ENCODE measurements at places on chromosomes 11 and 22. TPM values are rescaled to one million over a fixed set of nuclear protein-coding genes. Genes with fewer than 3 reads are reported as not detected.
A peak's percentile ranks its signal among the peaks of the same experiment; 100 is the strongest.

Gene MS4A12
- not detected for total RNA-seq

Gene NXPE2
- not detected for total RNA-seq

Gene FAM180B
- total RNA-seq: not detected

Gene CEP57
- total RNA-seq: 46.2 TPM

Gene HEPHL1
- total RNA-seq: not detected

Gene ST14
- total RNA-seq: 4.5 TPM

- H3K4me3 ChIP-seq: no peak overlapping the region
- no peaks in the 10 kb centered on the region for H3K4me1 ChIP-seq
- H3K27ac ChIP-seq: no peak overlapping the region
Measured at GRCh38 chr11:688681-689080, 6.3 kb downstream of the DEAF1 start.

GRCh38 chr11:15616130-15617105 lies 501.7 kb downstream of the INSC start:
- H3K4me3 ChIP-seq: no peak overlapping the region
- H3K27me3 ChIP-seq: no peaks in the 10 kb centered on the region
- no peaks in the 10 kb centered on the region for H3K36me3 ChIP-seq
- no peak for DNase-seq
- H3K4me1 ChIP-seq: no peaks in the 10 kb centered on the region
- no peak overlapping the region for H3K27ac ChIP-seq

GRCh38 chr11:33775467-33775807 lies 1.1 kb upstream of the FBXO3 start:
- DNase-seq: no peak
- peaks cover 25% of the 10 kb centered on the region for H3K4me1 ChIP-seq
- H3K27ac ChIP-seq: no peak overlapping the region
- H3K27me3 ChIP-seq: no peaks in the 10 kb centered on the region

DNA sequence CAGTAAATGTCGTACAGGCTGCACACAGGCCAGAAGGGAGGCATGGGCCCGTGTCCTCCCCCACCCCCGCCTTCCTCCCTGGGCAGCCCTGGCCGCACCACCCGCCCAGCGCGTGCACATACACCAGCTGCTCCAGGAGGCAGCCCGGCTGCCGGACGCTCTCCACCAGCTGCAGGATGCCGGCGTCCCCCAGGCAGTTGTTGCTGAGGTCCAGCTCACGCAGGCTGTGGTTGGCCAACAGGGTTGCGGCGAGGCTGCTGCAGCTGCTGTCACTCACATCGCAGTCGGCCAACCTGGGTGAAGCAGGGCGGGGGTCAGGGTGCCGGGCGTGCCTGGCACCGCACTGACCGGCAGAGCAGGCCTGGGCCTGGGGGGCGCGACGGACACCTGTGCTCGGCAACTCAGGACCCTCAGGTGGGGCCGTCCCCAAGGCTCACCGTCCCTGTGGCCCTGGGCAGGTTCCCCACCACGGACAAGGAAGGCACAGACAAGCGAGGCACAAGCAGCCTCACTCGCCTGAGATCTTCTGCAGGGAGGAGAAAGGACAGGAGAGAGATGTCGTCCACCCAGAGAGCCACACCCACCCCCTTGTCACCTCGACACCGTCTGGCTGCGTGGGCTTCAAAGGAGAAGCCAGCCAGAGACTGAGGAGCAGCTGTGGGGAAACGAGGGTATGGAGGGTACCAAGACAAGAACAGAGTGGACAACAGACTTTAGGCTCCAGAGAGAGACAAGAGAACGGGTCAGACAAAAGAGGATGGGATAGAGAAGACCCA lies 12.1 kb downstream of the RNH1 start:
- no peaks in the 10 kb centered on the region for H3K27me3 ChIP-seq
- no peak for DNase-seq
- no peaks in the 10 kb centered on the region for H3K4me1 ChIP-seq
- no peak overlapping the region for H3K4me3 ChIP-seq

DNA sequence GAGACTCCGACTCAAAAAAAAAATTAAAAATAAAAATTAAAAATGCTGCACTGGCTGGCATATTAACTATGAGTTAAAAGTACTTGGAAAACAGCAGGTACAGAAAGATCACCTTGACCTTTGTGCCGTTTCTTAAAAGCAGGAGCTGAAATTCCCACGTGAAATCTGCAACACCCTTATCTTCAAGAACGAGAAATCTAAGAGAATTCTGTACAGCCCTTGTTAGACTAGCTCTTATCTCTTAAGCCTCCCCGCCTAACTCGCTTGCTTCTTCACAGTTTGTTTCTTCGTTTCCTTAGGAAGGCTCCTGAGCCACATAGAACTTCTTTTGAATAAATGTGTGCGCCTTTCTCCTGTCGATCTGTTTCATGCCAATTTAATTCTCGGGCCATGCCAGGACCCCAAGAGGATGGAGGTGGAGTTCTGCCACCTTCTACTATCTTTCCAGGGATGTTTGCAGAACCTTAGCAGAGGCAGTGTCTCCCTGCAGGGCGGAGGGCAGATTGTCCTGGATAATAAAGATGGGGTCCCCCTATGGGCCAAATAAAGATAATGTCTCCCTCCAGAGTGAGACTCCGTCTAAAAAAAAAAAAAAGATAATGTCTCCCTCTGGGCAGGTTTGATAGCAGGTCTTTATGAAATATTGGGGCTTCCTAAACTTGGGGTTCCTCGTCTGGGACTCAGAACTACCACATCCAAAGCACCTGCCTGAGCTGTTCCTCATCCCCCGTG lies 27.4 kb upstream of the SYT8 start:
- H3K27me3 ChIP-seq: no peaks in the 10 kb centered on the region
- DNase-seq: no peak

DNA sequence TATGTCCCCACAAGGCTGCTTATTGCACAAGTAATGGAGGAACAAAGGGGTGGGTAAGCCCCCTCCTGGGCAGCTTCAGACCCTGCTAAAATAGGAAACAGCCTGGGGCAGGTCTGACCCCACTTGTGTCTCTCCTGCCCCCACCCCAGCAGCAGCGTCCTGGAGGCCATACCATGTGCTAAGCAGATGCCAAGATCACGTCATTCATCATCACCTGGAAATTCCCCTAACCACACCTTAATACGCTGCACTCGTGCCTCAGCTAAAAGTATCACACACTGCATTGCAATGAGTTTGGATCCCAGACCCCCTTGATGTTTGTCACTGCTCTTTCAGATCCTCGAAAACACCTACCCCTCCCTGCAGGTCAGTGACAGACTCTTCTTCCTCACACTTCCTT lies 27.8 kb upstream of the GGTLC2 start:
- DNase-seq: no peak
- no peak overlapping the region for H3K4me3 ChIP-seq
- H3K36me3 ChIP-seq: no peaks in the 10 kb centered on the region
- H3K27ac ChIP-seq: no peak overlapping the region

DNA sequence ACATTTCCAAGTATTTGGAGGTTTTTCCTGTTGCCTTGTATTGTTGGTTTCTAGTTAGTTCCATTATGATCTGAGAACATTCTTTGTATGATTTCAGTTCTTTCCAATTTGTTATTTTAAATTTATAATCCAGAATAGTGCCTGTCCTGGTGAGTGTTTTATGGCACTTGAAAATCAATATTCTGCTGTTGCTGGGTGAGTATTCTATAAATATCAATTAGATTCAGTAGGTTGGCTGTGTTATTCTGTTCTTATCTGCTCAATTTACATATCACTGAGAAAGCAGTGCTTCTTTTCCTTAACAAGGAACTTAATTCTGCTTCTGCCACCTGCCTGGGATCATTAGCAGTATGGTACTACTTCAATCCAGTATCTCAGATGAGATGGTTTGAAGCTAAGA lies 123.5 kb downstream of the SNX19 start:
- H3K36me3 ChIP-seq: no peaks in the 10 kb centered on the region
- no peak for DNase-seq
- no peaks in the 10 kb centered on the region for H3K27me3 ChIP-seq
- H3K4me3 ChIP-seq: no peak overlapping the region

DNA sequence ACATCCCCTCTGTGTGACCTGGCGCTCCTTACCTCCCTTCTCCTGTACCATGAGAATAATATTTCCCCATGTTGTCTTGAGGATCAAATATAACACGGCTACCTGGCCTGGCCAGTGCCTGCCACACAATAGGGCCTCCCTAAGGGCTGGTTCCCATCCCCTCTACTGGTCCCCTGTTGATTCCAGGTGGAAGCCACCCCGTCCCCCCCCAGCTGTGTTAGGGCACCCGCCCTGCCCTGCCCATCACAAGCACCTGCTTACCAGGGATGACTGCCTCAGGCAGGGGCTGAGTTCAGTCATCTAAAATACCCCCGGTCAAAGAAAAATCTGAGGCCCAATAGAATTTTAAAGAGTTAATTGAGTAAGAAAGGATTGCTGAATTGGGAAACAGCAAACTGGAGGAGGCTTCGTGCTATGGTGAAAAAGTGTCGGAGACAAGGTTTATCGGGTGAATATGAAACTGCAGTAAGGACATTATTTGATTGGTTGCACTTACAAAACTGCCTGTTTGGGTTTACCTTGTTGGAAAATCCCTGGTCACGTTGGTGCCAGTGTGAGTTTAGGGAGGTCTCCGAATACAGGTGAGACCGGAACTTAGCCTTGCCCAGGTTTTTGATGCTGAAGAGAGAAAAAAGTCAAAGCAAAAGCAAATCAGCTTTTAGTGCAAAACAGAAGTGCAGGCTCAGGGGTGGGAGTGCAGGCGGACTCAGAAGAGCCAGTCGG lies 5.2 kb downstream of the APOL1 start:
- peak; percentile 36 for DNase-seq
- no peaks in the 10 kb centered on the region for H3K27me3 ChIP-seq
- peaks cover 3% of the 10 kb centered on the region for H3K4me1 ChIP-seq
- H3K36me3 ChIP-seq: peaks cover 8% of the 10 kb centered on the region
- no peak overlapping the region for H3K27ac ChIP-seq

DNA sequence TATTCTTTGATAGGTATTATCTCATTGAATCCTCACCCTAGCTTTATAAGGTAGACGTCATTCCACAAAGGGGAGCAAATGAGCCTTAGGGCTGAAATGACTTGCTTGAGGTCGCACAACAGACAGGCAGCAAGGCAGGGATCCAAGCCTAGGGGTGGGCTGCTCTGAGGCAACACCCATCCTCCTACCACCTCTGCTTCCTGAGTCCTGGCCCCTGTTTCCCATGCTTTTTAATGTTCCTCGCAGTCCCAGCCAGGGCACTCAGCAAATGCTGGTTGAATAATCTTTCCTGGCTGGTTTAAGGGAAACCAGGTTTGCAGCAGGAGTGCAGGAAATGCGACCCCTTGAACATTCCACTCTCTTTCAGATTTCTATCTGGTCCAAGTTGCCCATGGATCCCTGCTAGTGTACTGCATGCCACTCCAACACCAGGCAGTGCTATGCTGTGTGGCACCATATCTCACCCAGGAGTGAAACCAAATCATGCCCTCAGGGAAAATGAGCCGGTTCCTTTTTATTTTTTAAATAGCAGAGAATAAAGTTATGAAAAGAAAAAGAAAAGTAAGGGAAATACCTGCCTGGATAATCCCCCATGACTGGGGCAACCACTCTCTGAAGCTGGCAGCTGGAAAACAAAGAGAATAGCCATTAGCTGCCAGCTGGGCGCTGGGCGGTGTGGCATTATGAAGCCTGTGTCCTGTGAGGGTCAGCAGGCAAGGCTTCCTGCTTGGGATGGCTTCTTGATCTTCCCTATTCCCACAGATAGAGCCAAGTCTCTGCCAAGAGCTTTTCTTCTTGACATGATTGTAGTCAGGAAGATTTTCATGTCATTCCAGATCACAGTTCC lies 21.8 kb downstream of the MICAL2 start:
- H3K4me1 ChIP-seq: no peaks in the 10 kb centered on the region
- DNase-seq: no peak
- no peak overlapping the region for H3K27ac ChIP-seq
- H3K4me3 ChIP-seq: no peak overlapping the region

DNA sequence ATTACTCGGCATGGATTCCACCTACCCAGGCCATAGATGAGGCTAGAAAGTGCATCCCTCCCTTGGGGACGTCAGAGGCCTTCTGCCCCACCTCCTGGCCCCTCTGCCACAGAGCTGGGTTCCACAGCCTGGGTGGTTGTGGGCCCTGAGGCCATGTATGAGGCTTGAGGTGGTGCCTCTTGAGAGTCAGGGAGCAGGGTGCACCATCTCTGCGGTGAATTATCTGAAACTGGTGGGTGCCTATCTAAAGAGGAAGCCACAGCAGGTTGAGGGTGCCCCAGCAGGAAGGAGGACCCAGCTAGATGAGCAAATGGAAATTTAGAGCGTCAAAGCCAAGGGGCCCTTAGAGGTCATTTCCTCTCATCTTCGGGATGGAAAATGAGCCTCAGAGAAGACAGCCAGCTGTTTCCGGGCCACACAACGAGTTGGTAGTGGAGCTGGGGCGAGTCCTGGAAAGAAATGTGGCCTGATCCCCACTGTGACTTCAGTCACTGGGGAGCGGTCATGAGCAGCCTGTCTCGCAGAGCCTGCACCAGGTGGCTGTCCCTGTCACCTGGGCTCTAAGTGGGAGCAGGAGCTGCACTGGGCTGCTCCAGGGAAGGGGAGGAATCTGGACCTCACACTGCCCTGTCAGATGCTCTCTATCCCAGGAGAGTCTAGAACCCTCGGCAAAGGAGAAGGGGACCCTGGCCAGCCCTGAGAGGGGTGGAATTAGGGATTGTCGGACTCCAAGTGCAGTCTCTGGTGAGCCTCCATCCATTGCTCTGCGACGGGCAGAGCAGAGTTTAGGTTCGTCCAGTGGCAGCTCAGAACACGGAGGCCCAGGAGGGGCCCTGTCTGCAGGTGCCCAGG lies 7.3 kb downstream of the ADORA2A start:
- peaks cover under 1% of the 10 kb centered on the region for H3K4me1 ChIP-seq
- H3K4me3 ChIP-seq: no peak overlapping the region
- peaks cover 12% of the 10 kb centered on the region for H3K36me3 ChIP-seq

GRCh38 chr11:5384335-5384734 lies 723 bp downstream of the OR51M1 start:
- DNase-seq: no peak
- no peaks in the 10 kb centered on the region for H3K4me1 ChIP-seq
- H3K27me3 ChIP-seq: no peaks in the 10 kb centered on the region

DNA sequence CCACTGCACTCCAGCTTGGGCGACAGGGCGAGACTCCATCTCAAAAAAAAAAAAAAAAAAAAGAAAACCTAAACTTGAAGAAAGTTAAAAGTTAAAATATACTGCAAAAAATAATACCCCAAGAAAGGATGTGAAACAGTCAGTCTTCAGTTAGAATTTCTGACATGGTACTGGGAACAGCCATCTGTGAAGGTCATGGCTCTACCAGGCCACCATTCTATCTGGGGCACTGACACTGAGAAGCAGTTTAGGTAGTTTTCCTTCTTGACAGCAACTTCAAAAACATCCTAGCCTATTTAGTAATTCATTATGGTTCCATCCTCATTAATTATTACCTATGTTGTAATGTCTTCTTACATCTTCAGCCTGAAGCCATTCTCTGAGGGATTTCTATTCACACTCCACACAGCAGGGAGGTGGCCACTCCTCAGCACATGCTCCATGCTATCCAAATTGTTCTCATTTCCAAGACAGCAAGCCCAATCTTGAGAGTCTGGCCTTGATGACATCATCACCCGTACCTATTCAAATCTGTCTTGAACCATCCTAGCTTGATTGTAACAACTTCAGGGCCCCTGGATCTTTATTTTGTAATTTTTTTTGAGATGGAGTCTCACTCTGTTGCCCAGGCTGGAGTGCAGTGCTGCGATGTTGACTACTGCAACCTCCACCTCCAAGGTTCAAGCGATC lies 38.2 kb downstream of the SERPIND1 start:
- H3K4me1 ChIP-seq: no peaks in the 10 kb centered on the region
- H3K4me3 ChIP-seq: no peak overlapping the region
- peaks cover 69% of the 10 kb centered on the region for H3K36me3 ChIP-seq
- no peak overlapping the region for H3K27ac ChIP-seq

GRCh38 chr11:118380571-118380970 lies 20.8 kb upstream of the ATP5MG start:
- no peaks in the 10 kb centered on the region for H3K27me3 ChIP-seq
- no peak overlapping the region for H3K27ac ChIP-seq
- no peak overlapping the region for H3K4me3 ChIP-seq
